Left ventricle myocardium inferior (tissue), 1 donor: ENCODE measurements at places on chromosomes 2 and 18. TPM values are rescaled to one million over a fixed set of nuclear protein-coding genes. Genes with fewer than 3 reads are reported as not detected.

DNA sequence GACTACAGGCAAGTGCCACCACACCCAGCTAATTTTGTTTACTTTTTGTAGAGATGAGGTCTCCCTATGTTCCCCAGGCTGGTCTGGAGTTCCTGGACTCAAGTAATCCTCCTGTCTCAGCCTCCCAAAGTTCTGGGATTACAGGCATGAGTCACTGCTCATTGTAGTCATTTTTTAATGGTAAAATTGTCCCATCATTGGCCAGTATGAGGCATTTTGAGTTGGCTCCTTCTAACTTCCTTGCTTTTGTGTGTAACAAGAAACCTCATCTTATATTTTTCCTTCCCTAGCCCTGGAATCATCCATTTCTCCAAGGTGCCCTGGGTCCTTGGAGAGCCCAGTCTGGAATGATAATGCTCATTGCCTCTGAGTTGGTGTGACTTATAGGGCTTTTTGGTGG lies 148.5 kb downstream of the INHBB start:
- H3K27me3 ChIP-seq, result peaks cover 12% of the 10 kb centered on the region
- no peak overlapping the region for H3K27ac ChIP-seq
- peaks cover 4% of the 10 kb centered on the region for H3K4me1 ChIP-seq
- H3K36me3 ChIP-seq, result no peaks in the 10 kb centered on the region

DNA sequence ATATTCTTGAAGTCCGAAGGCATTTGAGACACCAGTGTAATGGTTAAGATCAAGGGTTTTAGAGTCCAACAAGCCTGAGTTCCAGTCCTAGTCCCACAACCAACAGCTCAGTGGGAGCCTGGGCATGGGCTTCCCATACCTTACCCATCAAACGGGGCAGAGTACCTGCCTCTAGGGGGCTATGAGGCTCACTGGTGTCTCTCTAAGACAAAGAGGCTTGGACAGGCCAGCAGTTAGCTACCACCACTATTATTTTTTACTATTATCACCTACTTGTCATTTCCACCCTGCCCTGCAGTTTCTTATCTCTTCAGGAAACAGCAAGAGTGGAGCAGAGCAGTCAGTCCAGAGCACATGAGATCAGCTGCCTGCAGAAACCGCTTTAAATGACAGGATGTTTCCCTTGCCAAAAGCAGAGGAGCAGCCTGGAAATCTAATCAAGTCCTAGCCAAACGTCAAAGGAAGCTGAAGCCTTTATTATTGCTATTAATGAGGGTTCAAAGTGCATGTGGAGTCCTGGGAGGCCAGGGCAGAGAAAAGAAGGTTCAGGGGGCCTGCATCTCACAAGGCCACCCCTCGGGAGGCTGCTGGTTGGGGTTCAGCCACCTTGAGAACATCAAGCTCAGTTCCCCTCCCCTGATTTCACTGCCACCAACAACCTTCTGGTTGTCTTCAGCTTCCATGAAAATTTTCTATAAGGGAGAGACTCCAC lies 66.6 kb downstream of the STPG4 start:
- H3K4me1 ChIP-seq, result peaks cover 74% of the 10 kb centered on the region
- H3K27me3 ChIP-seq, result no peaks in the 10 kb centered on the region
- no peak overlapping the region for H3K4me3 ChIP-seq
- peak; percentile 16 for DNase-seq
- H3K36me3 ChIP-seq, result no peaks in the 10 kb centered on the region

DNA sequence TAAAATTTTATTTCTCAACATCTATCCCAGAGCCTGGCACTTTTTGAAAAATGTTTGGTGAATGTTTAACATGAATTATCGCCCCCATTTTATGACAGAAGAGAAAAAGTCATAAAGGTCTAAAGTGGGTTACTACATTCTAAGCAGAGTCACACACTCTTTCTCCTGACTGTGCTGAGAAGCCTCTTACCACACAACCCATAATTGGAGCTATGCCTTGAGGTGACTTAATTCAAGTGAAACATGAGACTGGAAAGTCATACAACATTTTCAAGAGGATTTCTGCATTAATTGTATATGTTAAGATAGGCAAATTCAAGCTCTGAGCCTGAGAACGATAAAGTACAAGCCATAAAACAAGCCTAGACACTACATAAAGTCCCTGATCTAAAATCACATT lies 3.1 kb upstream of the DSEL start:
- H3K4me3 ChIP-seq, result no peak overlapping the region
- DNase-seq, result no peak
- peaks cover 30% of the 10 kb centered on the region for H3K4me1 ChIP-seq
- no peaks in the 10 kb centered on the region for H3K36me3 ChIP-seq

DNA sequence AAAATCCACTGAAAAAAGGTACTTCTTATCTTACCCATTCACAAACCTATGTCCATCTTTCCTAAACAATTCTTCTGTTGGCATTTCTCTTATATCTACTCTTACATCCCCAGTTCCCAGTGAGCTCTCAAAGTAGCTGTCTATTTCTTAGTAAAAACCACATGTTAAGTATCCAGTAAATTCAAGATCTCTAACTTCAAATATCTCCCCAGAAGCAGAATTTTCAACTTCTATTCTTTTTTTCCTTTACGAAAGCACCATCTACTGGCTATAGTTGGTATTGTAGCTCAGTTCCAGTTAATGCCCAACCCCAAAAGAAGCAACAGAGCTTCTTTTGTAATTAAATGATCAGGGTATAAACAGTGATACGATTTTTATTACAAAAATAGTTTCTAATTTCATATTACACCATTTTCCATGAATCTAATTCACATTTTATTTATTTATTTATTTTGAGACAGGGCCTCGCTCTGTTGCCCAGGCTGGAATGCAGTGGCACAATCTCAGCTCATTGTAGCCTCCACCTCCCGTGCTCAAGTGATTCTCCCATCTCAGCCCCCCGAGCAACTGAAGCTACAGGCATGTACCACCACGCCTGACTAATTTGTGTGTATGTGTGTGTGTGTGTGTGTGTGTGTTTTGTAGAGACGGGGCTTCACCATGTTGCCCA lies 28.5 kb downstream of the HRH4 start:
- no peak overlapping the region for H3K27ac ChIP-seq
- no peaks in the 10 kb centered on the region for H3K36me3 ChIP-seq
- H3K4me3 ChIP-seq, result no peak overlapping the region
- no peaks in the 10 kb centered on the region for H3K4me1 ChIP-seq
- peaks cover 4% of the 10 kb centered on the region for H3K27me3 ChIP-seq

GRCh38 chr2:64260093-64260803 lies 116.0 kb upstream of the PELI1 start:
- H3K4me1 ChIP-seq, result peaks cover 49% of the 10 kb centered on the region
- no peaks in the 10 kb centered on the region for H3K27me3 ChIP-seq
- H3K27ac ChIP-seq, result peak overlapping the region; percentile 78
- H3K36me3 ChIP-seq, result no peaks in the 10 kb centered on the region

GRCh38 chr18:36419900-36420531 lies 122.5 kb downstream of the FHOD3 start:
- peak overlapping the region; percentile 87 for H3K27ac ChIP-seq
- peaks cover 94% of the 10 kb centered on the region for H3K4me1 ChIP-seq
- H3K27me3 ChIP-seq, result no peaks in the 10 kb centered on the region
- no peak for DNase-seq
- no peak overlapping the region for H3K4me3 ChIP-seq

DNA sequence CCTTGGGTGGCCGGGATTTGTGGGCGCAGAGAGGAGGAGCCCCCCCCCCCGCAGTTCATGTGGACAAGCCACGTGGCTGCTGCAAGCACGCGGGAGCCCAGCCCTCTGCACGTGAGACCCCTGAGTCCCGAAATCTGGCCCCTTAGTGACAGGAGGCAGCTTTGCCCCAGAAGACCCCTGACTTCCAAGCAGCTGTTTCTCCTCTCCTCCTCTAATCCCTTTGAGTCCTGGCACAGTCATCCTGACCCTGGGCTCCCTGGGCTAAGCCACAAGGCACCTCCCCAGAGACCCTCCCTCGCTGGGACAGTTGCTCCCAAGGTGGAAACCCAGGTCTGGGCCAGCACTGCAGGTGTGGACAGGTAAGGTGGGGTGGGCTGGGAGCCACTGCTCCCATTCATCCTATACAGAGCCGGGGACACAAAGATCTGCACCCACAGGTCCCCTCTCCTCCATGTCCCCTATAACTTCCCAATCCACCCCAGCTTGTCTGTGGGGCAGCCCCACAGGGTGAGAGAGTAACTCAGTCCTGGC lies 923 bp downstream of the TEKT4 start:
- DNase-seq, result no peak
- no peaks in the 10 kb centered on the region for H3K4me1 ChIP-seq
- no peak overlapping the region for H3K27ac ChIP-seq
- no peaks in the 10 kb centered on the region for H3K36me3 ChIP-seq
- H3K27me3 ChIP-seq, result peaks cover 84% of the 10 kb centered on the region

- no peaks in the 10 kb centered on the region for H3K4me1 ChIP-seq
- no peaks in the 10 kb centered on the region for H3K27me3 ChIP-seq
- H3K36me3 ChIP-seq, result no peaks in the 10 kb centered on the region
- H3K27ac ChIP-seq, result no peak overlapping the region
- DNase-seq, result no peak
Measured at GRCh38 chr2:7346336-7346735, 429.1 kb downstream of the RNF144A start.

DNA sequence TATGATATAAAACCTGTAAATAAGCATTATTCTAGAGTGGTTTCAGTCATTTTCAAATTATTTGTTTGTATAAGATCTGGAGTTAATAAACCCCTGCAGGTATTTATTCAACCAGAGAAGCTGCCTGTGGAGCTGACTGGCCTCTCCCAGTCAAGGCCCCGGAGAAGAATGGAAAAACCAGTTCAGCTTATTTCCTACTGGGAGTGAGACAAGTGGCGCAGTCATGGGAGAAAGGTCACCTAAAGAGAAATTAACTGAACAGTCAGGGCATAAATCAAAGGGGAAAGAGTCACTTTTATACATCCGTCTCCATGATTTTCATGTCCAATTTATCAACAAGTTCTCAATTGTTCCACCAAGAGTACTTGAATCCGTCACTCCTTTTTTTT lies 240.9 kb downstream of the RNF152 start:
- H3K36me3 ChIP-seq, result no peaks in the 10 kb centered on the region
- no peak overlapping the region for H3K27ac ChIP-seq
- H3K27me3 ChIP-seq, result no peaks in the 10 kb centered on the region
- DNase-seq, result no peak
- no peaks in the 10 kb centered on the region for H3K4me1 ChIP-seq

GRCh38 chr2:216349366-216349765 lies 22.9 kb downstream of the MARCHF4 start:
- H3K36me3 ChIP-seq, result no peaks in the 10 kb centered on the region
- no peaks in the 10 kb centered on the region for H3K4me1 ChIP-seq
- no peak overlapping the region for H3K4me3 ChIP-seq
- DNase-seq, result no peak

GRCh38 chr2:240341064-240341463 lies 94.4 kb upstream of the GPC1 start:
- H3K4me1 ChIP-seq, result no peaks in the 10 kb centered on the region
- DNase-seq, result no peak
- H3K27me3 ChIP-seq, result peaks cover 25% of the 10 kb centered on the region
- no peak overlapping the region for H3K4me3 ChIP-seq

GRCh38 chr2:66553370-66553769 lies 118.4 kb downstream of the MEIS1 start:
- H3K4me1 ChIP-seq, result peaks cover 37% of the 10 kb centered on the region
- H3K27ac ChIP-seq, result peak overlapping the region; percentile 7
- H3K27me3 ChIP-seq, result no peaks in the 10 kb centered on the region
- H3K4me3 ChIP-seq, result no peak overlapping the region

GRCh38 chr2:25460261-25460905 lies 118.7 kb upstream of the DNMT3A start:
- H3K4me3 ChIP-seq, result no peak overlapping the region
- H3K4me1 ChIP-seq, result peaks cover 5% of the 10 kb centered on the region
- H3K27ac ChIP-seq, result no peak overlapping the region
- no peak for DNase-seq
- no peaks in the 10 kb centered on the region for H3K36me3 ChIP-seq

DNA sequence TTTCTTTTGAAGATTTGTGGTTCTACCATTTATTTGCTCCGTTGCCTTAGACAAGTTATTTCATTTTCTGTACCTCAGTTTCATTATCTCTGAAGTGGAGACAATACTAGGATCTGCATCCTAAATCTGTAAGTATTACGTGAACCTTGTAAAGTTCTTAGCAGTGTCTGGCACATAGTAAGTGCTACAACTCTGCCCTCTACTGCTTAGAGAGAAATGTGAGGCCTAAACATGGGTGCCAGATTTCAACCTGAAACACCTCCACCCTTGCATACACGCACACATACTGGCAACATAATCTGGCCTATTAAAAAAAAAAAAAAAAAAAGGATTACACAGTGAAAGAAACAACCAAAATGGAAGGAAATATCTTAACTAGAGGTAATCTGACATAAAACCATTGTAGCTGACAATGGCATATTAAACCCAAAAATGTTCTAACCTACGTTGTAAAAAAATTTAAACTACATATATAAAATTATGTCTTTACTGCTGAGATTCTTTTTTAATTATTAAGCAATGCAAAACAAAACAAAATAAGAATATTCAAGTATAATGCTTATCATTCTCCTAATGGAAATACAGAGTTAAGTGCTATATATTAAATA lies 132.6 kb downstream of the MAP2 start:
- DNase-seq, result no peak
- no peaks in the 10 kb centered on the region for H3K4me1 ChIP-seq
- H3K36me3 ChIP-seq, result no peaks in the 10 kb centered on the region
- H3K27me3 ChIP-seq, result no peaks in the 10 kb centered on the region
- no peak overlapping the region for H3K27ac ChIP-seq

DNA sequence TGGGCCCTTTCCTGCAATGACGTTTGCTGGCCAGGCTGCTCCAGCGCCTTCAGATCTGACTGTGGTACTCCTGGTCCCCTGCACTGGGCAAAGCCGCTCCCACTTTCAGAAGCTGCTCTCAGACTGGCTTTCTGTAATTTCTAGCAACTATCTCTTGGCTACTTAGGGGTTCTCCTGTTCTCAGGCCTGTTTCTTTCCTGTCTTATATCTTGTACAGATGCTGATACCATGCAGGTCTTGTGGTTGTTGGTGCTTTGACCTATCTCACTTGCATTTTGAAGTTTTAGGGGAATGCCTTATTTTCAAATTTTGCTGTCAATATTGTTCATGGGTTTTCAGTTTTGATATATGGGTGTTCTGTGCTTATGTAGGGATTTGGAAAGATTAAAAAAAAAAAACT lies 145.8 kb downstream of the CLIP4 start:
- no peaks in the 10 kb centered on the region for H3K36me3 ChIP-seq
- no peak for DNase-seq
- no peaks in the 10 kb centered on the region for H3K4me1 ChIP-seq
- H3K27ac ChIP-seq, result no peak overlapping the region
- no peak overlapping the region for H3K4me3 ChIP-seq
- H3K27me3 ChIP-seq, result peaks cover 30% of the 10 kb centered on the region

- no peak for DNase-seq
- no peak overlapping the region for H3K27ac ChIP-seq
- H3K27me3 ChIP-seq, result no peaks in the 10 kb centered on the region
- no peak overlapping the region for H3K4me3 ChIP-seq
Measured at GRCh38 chr2:106085181-106085940, 108.7 kb downstream of the UXS1 start.

GRCh38 chr18:74264303-74265020 lies 27.3 kb downstream of the CYB5A start:
- H3K4me3 ChIP-seq, result no peak overlapping the region
- H3K4me1 ChIP-seq, result peaks cover 16% of the 10 kb centered on the region
- peaks cover 31% of the 10 kb centered on the region for H3K36me3 ChIP-seq
- no peak for DNase-seq
- H3K27me3 ChIP-seq, result no peaks in the 10 kb centered on the region
- H3K27ac ChIP-seq, result no peak overlapping the region

Gene PCARE
- 0.74 TPM for total RNA-seq

Gene SP9
- total RNA-seq, result not detected

Gene COPS8
- 97.0 TPM for total RNA-seq

Gene OBSL1
- 208 TPM for total RNA-seq

Gene POTEI
- total RNA-seq, result not detected

Gene FECH
- 37.0 TPM for total RNA-seq

Gene BMP10
- 0.19 TPM for total RNA-seq

Gene TDRD15
- not detected for total RNA-seq

Gene FER1L5
- 0.05 TPM for total RNA-seq

Gene UBR3
- total RNA-seq, result 99.5 TPM
